ENCODE measurements at places on chromosomes 11 and 22. TPM values are rescaled to one million over a fixed set of nuclear protein-coding genes. Genes with fewer than 3 reads are reported as not detected.

- H3K4me3 ChIP-seq = no peak overlapping the region
- DNase-seq = no peak
- no peaks in the 10 kb centered on the region for H3K27me3 ChIP-seq
- H3K36me3 ChIP-seq = no peaks in the 10 kb centered on the region
- no peak overlapping the region for H3K27ac ChIP-seq
- H3K4me1 ChIP-seq = no peaks in the 10 kb centered on the region
Observed at GRCh38 chr22:48079505-48080290, 1317.2 kb downstream of the TBC1D22A start.

GRCh38 chr11:2592559-2593392, 107.0 kb downstream of the KCNQ1OT1 start:
- no peak overlapping the region for H3K4me3 ChIP-seq
- H3K36me3 ChIP-seq = no peaks in the 10 kb centered on the region
- DNase-seq = no peak
- H3K27me3 ChIP-seq = no peaks in the 10 kb centered on the region
- no peak overlapping the region for H3K27ac ChIP-seq

DNA sequence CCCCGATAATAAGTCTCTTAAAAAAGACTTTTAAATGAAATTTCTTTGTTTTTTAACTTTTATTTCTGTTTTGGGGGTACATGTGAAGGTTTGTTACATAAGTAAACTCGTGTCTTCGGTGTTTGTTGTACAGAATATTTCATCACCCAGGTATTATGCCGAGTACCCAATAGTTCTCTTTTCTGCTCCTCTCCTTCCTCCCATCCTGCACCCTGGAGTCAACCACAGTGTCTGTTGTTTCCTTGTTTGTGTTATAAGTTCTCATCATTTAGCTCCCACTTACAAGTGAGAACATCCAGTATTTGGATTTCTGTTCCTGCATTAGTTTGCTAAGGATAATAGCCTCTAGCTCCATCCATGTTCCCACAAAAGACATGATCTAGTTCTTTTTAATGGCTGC, 1.6 kb upstream of the GSTP1 start:
- H3K36me3 ChIP-seq = peaks cover 8% of the 10 kb centered on the region
- H3K4me3 ChIP-seq = no peak overlapping the region
- no peak for DNase-seq
- H3K4me1 ChIP-seq = peaks cover 5% of the 10 kb centered on the region
- H3K27ac ChIP-seq = no peak overlapping the region
- peaks cover 11% of the 10 kb centered on the region for H3K27me3 ChIP-seq

- DNase-seq = no peak
- H3K36me3 ChIP-seq = no peaks in the 10 kb centered on the region
- no peak overlapping the region for H3K4me3 ChIP-seq
- no peaks in the 10 kb centered on the region for H3K27me3 ChIP-seq
Observed at GRCh38 chr11:104073950-104074705, 37.7 kb downstream of the DDI1 start.

The MMP8 gene
- not detected for total RNA-seq

- H3K36me3 ChIP-seq = no peaks in the 10 kb centered on the region
- no peak overlapping the region for H3K4me3 ChIP-seq
- no peak overlapping the region for H3K27ac ChIP-seq
- DNase-seq = no peak
Observed at GRCh38 chr11:34936945-34937629, 20.7 kb downstream of the PDHX start.

- no peak overlapping the region for H3K27ac ChIP-seq
- H3K4me3 ChIP-seq = no peak overlapping the region
- no peaks in the 10 kb centered on the region for H3K36me3 ChIP-seq
- no peaks in the 10 kb centered on the region for H3K4me1 ChIP-seq
- no peaks in the 10 kb centered on the region for H3K27me3 ChIP-seq
- DNase-seq = peak; percentile 14
Observed at GRCh38 chr11:38824573-38824972, 2226.5 kb upstream of the RAG2 start.

DNA sequence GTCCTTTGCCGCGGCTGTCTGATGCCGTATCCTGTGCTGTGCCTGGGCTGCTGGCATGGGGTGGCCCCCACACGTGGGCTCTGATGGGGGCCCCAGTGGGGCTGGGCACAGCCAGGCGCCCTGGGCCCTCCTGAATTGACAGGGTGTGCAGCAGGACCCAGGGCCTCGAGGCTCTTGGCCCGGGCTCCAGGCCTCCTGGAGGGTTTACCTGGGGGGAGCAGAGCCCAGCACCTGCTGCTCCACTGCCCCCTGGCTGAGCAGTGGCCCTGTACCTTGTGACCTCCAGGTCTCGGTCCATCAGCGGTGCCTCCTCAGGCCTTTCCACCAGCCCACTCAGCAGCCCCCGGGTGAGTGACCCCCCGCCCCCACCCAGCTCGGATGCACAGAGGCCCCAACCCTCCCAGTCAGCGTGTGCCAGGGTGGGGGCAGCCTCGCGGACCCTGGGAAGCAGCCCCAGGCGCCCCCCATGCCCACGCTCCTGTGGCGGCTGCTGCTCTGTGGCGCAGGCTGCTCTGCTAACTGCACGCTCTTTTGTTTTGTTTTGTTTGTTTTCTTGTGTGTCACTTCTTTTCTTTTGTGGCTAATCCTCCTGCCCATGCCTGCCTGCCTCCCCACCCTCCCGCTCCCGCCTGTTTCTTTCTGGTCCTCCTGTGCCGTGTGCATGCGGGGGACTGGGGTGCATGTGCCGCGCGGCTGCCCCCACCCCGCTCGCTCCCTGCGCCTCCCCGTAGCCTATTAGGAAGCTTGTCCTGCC, 36.9 kb downstream of the MOB2 start:
- no peaks in the 10 kb centered on the region for H3K4me1 ChIP-seq
- DNase-seq = no peak
- H3K27me3 ChIP-seq = no peaks in the 10 kb centered on the region
- H3K4me3 ChIP-seq = no peak overlapping the region
- H3K27ac ChIP-seq = no peak overlapping the region
- H3K36me3 ChIP-seq = no peaks in the 10 kb centered on the region

GRCh38 chr11:23313001-23313400, 452.7 kb upstream of the CCDC179 start:
- no peaks in the 10 kb centered on the region for H3K27me3 ChIP-seq
- no peaks in the 10 kb centered on the region for H3K36me3 ChIP-seq
- DNase-seq = peak; percentile 70
- peaks cover 5% of the 10 kb centered on the region for H3K4me1 ChIP-seq
- H3K4me3 ChIP-seq = no peak overlapping the region
- H3K27ac ChIP-seq = no peak overlapping the region

The MUC5AC gene
- not detected for total RNA-seq

DNA sequence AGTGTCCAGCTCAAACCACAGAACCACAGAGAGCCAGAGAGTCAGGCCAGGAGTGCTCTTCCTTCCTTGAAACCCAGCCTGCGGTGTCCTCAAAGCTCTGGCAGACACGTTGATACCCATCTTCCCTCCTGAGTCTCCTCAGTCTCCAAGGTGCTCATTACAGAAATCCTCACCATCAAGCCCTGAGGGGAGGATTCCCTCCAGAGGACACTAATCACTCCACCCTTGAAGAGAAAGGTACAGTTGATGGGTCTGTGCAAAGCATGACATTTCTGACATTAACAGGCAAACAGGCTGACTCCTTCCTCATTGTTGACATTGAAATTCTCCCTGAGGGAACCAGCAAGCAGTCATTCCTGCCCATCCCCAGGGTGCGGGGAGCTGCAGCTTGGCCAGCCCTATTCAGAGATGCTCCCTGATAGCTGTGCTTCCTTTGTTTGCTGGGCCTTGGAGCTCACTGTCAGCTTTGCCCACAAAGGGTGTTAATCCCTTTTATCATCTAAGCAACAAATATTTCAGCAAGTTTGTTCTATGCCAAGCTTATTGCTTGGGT, 101.7 kb upstream of the CSNK2A3 start:
- H3K36me3 ChIP-seq = no peaks in the 10 kb centered on the region
- H3K27me3 ChIP-seq = no peaks in the 10 kb centered on the region
- H3K27ac ChIP-seq = no peak overlapping the region
- no peak for DNase-seq

DNA sequence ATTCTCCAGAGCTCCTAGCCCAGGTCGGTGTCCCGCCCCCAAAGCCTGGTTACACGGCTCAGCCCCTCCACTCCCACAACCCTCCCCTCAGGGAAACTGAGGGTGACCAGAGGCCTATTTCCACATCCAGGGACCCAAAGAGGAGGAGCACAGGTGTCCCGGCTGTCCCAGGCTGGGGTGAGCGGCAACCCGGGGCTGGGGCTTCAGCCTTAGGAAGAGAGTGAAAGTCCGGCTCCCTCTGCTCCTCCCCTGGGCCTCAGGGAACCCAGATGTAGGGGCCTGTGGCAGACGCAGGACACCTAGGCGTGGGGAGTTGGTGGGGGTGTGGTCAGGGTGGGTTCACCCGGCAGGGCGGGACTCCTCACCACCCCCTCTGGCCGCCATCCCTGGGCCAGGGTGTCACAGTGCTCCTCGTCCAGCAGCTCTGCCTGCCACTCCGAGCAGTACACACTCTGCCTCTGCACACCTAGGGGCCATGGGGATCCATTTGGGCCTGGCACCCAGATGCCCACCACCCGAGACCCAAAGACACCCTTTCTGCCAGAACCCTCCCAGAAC, 63.1 kb downstream of the ARFGAP3 start:
- no peak for DNase-seq
- H3K4me1 ChIP-seq = peaks cover 7% of the 10 kb centered on the region
- no peak overlapping the region for H3K4me3 ChIP-seq
- no peak overlapping the region for H3K27ac ChIP-seq
- H3K36me3 ChIP-seq = peaks cover 2% of the 10 kb centered on the region

The GAL3ST1 gene
- 0.17 TPM for total RNA-seq

DNA sequence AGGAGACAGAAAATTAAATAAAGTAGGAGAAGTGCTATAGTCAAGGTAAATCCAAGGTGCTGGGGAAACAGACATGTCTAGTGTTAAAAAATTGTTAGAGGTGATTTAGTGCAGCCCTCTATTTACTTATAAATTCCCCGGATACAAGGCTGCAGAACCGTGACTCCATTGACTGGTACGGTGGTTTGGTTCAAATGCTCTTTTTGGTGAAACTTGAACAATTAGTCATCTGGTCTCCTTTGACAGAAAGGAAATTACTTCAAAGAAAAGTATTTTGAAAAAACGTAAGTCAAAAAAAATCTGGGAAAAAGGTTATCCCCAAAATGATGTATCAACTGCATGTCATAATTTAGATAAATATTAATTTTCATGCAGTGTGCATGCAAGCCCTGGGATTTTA, 399.2 kb downstream of the CNTN5 start:
- H3K4me1 ChIP-seq = no peaks in the 10 kb centered on the region
- H3K27ac ChIP-seq = no peak overlapping the region
- H3K36me3 ChIP-seq = no peaks in the 10 kb centered on the region
- DNase-seq = no peak

DNA sequence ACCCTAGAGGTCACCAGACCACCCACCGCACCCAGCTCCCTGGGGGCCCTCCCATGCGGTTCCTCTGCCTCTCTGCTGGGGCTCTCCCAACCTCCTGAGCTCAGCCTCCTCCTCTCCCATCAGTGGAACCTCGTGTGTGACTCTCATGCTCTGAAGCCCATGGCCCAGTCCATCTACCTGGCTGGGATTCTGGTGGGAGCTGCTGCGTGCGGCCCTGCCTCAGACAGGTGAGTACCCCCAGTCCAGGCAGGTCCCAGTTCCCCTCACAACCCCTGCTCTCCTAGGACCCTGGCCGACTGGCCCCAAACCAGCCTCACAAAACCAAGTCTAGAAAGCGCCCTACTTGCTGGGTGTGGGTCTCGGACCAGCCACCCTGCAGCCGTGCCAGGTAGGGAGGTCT, 1.6 kb downstream of the SLC22A12 start:
- H3K27ac ChIP-seq = no peak overlapping the region
- H3K27me3 ChIP-seq = no peaks in the 10 kb centered on the region
- no peak for DNase-seq
- H3K36me3 ChIP-seq = no peaks in the 10 kb centered on the region
- no peaks in the 10 kb centered on the region for H3K4me1 ChIP-seq

GRCh38 chr11:85769771-85770170, 41.2 kb downstream of the SYTL2 start:
- DNase-seq = no peak
- H3K36me3 ChIP-seq = no peaks in the 10 kb centered on the region
- peaks cover 6% of the 10 kb centered on the region for H3K4me1 ChIP-seq
- no peak overlapping the region for H3K27ac ChIP-seq
- no peaks in the 10 kb centered on the region for H3K27me3 ChIP-seq

The P2RY6 gene
- total RNA-seq = 0.26 TPM

GRCh38 chr22:31492151-31492550, 2.5 kb upstream of the EIF4ENIF1 start:
- peaks cover 4% of the 10 kb centered on the region for H3K36me3 ChIP-seq
- no peaks in the 10 kb centered on the region for H3K27me3 ChIP-seq
- DNase-seq = no peak

The MS4A14 gene
- total RNA-seq = not detected

GRCh38 chr22:39819429-39819828, 74.1 kb downstream of the ENTHD1 start:
- H3K36me3 ChIP-seq = no peaks in the 10 kb centered on the region
- H3K27me3 ChIP-seq = no peaks in the 10 kb centered on the region
- no peak for DNase-seq
- peaks cover 2% of the 10 kb centered on the region for H3K4me1 ChIP-seq
- no peak overlapping the region for H3K27ac ChIP-seq

GRCh38 chr11:114110952-114111947, 51.7 kb downstream of the ZBTB16 start:
- no peak for DNase-seq
- H3K4me3 ChIP-seq = peak overlapping the region; percentile 45

The SLC2A11 gene
- 14.9 TPM for total RNA-seq

- peak; percentile 83 for DNase-seq
- H3K27ac ChIP-seq = peak overlapping the region; percentile 43
- H3K4me3 ChIP-seq = no peak overlapping the region
- no peaks in the 10 kb centered on the region for H3K27me3 ChIP-seq
- peaks cover 17% of the 10 kb centered on the region for H3K4me1 ChIP-seq
Observed at GRCh38 chr11:696955-697491, 1.4 kb downstream of the TMEM80 start.

The NFAM1 gene
- total RNA-seq = not detected

DNA sequence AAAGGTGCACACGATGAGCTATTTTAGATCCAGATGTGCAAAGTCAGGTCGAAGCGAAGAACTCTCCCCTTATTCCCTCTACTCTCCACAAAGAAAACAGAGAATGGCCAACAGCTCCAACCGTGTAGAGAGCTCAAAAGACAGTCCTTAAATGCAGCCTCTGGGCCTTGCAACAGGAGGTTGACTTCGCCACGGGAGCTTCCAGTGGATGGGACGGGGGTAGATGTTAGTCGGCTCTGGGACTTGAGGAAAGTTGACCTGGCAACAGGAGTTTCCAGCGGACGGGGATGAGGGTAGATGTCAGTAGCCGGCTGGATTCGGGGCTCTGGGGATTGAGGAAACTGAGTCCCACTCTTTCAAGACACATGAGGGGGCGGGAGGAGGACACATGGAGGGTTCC, 450.4 kb downstream of the BRD1 start:
- no peaks in the 10 kb centered on the region for H3K36me3 ChIP-seq
- H3K27me3 ChIP-seq = no peaks in the 10 kb centered on the region
- no peak overlapping the region for H3K27ac ChIP-seq
- H3K4me3 ChIP-seq = no peak overlapping the region
- no peak for DNase-seq

The MUC2 gene
- not detected for total RNA-seq

The RAG2 gene
- total RNA-seq = not detected

The CLDN5 gene
- total RNA-seq = 0.33 TPM

The KRTAP5-11 gene
- total RNA-seq = not detected

The ASPHD2 gene
- 1.5 TPM for total RNA-seq

- peak overlapping the region; percentile 48 for H3K27ac ChIP-seq
- H3K4me3 ChIP-seq = peak overlapping the region; percentile 42
- no peaks in the 10 kb centered on the region for H3K27me3 ChIP-seq
- peak; percentile 51 for DNase-seq
- H3K36me3 ChIP-seq = no peaks in the 10 kb centered on the region
Observed at GRCh38 chr11:85682330-85683305, 3.4 kb downstream of the CCDC89 start.
